ENCODE measurements at places on chromosomes 4 and X.

DNA sequence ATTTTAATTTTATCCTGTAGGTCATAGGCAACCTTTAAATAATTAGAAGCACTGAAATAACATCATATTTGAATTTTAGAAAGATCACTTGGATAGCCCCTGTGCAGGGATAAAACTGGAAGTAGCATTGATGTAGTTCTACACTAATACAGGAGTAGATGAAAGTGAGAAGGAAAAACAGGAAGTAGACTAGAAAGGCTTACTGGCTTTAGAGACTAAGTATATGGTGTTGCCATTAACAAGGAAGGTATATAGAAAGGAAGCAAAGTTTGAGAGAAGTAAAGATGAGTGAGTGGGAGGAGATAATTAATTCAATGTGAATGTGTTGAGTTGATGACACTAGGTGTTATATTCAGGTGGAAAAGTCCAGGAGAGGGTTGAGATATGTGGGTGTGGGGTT lies 73.1 kb upstream of the EPGN start:
- H3K4me1 ChIP-seq = no peaks in the 10 kb centered on the region
- H3K27me3 ChIP-seq = no peaks in the 10 kb centered on the region
- no peak overlapping the region for H3K27ac ChIP-seq
- H3K4me3 ChIP-seq = no peak overlapping the region

DNA sequence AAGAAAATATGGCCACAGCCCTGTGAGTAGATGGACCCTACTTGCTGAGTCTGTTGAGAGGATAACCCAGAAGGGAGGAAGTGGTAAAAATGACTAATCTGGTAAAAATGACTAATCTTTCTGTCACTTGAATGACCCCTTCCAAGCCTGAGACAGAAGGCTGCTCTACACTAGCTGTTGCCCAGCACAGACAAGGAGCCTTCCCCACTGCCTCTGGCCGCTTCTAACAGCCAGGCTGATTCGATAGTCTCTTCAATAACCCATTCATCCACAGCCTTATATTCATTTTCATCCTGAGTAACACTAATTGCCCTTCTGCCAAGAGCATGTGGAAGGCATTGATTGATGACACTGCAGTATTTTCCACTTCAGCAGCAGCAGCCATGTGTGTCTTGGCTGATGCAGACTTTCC lies 18.4 kb downstream of the MAGEB17 start:
- no peak overlapping the region for H3K27ac ChIP-seq
- no peak for DNase-seq
- no peak overlapping the region for H3K4me3 ChIP-seq
- H3K4me1 ChIP-seq = no peaks in the 10 kb centered on the region

GRCh38 chrX:41184312-41184711 lies 99.1 kb downstream of the USP9X start:
- no peaks in the 10 kb centered on the region for H3K4me1 ChIP-seq
- H3K4me3 ChIP-seq = no peak overlapping the region
- no peak for DNase-seq
- no peak overlapping the region for H3K27ac ChIP-seq
- H3K27me3 ChIP-seq = no peaks in the 10 kb centered on the region

DNA sequence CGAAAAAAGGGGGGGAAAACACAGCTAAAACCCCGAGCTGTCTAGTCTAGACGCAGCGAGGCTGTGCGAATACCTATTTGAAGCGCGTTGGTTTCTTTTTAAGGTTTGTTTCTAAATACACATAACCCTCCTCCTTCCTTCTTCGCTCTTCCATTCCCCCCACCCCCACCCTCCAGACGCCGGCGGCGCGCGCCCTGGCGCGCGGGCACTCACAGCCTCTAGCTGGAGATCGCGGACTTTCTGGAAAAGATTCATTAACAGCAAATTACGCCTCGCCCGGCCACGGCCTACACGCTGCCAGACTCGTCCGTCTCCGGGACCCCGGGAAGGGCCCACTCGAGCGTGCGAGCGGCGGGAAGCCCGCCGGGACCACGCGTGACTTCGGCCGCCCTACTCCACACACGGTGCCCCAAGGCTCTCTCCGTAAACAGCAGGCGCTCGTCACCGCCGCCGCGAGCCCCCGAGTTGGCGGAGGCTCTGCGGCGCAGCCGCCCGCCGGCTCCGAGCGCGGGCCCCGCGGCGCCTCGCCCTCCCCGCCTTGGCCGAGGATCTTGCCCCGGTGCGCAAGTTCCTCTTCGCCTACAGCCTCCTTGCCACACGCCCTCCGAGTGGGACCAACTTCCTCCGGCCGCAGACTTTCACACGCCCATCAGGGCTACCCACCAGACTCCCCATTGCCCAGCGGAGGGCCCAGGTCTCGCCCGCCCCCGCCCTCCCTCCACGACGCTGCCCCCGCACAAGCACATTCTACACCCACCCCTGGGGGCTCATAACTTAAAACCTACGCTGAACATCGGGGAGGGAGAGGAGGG lies 2.0 kb downstream of the BCOR start:
- H3K27ac ChIP-seq = peak overlapping the region; percentile 97
- no peak for DNase-seq
- peak overlapping the region; percentile 95 for H3K4me3 ChIP-seq
- no peaks in the 10 kb centered on the region for H3K4me1 ChIP-seq
- H3K27me3 ChIP-seq = no peaks in the 10 kb centered on the region

GRCh38 chrX:153884590-153884989 lies 1.4 kb downstream of the L1CAM start:
- H3K27ac ChIP-seq = no peak overlapping the region
- no peaks in the 10 kb centered on the region for H3K36me3 ChIP-seq
- no peak overlapping the region for H3K4me3 ChIP-seq
- peaks cover 10% of the 10 kb centered on the region for H3K4me1 ChIP-seq
- H3K27me3 ChIP-seq = no peaks in the 10 kb centered on the region

DNA sequence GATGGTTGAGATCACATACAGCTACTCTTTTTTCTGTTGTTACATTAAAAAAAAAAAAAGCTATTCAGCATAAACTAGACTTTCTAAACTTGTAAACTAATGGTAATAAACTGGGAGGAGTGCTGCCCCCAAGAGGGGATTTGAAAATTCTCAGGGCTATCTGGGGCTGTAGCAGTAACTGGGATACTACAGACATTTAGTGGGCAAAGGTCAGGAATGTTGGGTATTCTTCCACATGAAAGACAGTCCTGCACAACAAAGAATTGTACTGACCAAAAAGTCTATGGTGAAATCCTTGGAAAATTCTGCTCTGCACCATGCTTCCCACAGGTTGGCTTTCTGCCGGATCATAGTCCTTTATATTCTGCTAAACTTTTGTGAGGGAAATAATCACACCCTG lies 232.6 kb upstream of the BOD1L1 start:
- no peak overlapping the region for H3K27ac ChIP-seq
- no peaks in the 10 kb centered on the region for H3K4me1 ChIP-seq
- no peaks in the 10 kb centered on the region for H3K36me3 ChIP-seq
- no peaks in the 10 kb centered on the region for H3K27me3 ChIP-seq

DNA sequence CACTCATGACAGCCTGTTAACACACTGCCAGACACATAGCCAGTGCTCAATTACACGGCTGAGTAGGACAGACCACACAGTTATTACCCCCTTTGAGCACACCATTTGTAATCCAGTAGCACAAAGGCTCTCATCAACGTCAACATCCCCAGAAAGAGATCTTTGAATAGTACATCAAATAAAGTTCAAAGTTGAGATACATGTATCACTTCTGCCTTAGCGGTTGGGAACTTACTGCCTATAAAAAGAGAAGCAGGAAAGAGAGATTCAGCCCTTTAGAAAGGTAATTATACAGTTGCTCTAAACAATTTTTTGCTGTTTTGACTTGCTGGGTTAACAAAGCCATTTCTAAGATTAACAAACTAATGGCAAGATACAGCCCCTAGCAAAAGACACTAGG lies 16.2 kb downstream of the ANXA5 start:
- no peak overlapping the region for H3K4me3 ChIP-seq
- H3K36me3 ChIP-seq = peaks cover 90% of the 10 kb centered on the region
- H3K27ac ChIP-seq = no peak overlapping the region
- DNase-seq = no peak

DNA sequence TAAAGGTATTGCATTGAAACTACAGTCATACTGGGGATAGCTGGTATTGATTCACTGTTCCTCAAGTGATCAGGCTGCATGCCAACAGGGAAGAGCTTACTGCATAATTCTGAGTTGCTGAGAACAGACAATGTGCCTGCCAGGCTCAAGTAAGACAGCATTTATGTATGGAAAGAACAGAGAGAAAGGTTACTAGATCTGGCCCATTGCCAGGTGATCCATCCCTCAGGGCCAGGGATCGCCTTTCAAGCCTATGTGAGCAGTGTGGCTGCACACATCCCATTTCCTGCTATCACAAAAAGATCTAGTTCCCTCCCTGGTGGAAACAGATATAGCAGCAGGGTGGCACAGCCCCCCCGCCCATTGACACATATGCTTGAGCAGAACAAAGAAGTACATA lies 254.0 kb downstream of the TMA16 start:
- no peaks in the 10 kb centered on the region for H3K27me3 ChIP-seq
- no peaks in the 10 kb centered on the region for H3K4me1 ChIP-seq
- no peak overlapping the region for H3K4me3 ChIP-seq
- no peaks in the 10 kb centered on the region for H3K36me3 ChIP-seq
- DNase-seq = no peak
- H3K27ac ChIP-seq = no peak overlapping the region

- H3K36me3 ChIP-seq = peaks cover 43% of the 10 kb centered on the region
- H3K27me3 ChIP-seq = no peaks in the 10 kb centered on the region
- no peak overlapping the region for H3K4me3 ChIP-seq
- DNase-seq = no peak
- no peaks in the 10 kb centered on the region for H3K4me1 ChIP-seq
Observed at GRCh38 chrX:24215272-24215671, 65.7 kb downstream of the ZFX start.

GRCh38 chr4:17246656-17247055 lies 265.2 kb downstream of the QDPR start:
- H3K4me3 ChIP-seq = no peak overlapping the region
- no peaks in the 10 kb centered on the region for H3K27me3 ChIP-seq
- no peak for DNase-seq
- no peaks in the 10 kb centered on the region for H3K4me1 ChIP-seq
- no peaks in the 10 kb centered on the region for H3K36me3 ChIP-seq
- H3K27ac ChIP-seq = no peak overlapping the region

- H3K4me3 ChIP-seq = no peak overlapping the region
- no peaks in the 10 kb centered on the region for H3K27me3 ChIP-seq
- H3K36me3 ChIP-seq = no peaks in the 10 kb centered on the region
- H3K4me1 ChIP-seq = no peaks in the 10 kb centered on the region
Observed at GRCh38 chr4:27789773-27790172, 929.1 kb downstream of the STIM2 start.

DNA sequence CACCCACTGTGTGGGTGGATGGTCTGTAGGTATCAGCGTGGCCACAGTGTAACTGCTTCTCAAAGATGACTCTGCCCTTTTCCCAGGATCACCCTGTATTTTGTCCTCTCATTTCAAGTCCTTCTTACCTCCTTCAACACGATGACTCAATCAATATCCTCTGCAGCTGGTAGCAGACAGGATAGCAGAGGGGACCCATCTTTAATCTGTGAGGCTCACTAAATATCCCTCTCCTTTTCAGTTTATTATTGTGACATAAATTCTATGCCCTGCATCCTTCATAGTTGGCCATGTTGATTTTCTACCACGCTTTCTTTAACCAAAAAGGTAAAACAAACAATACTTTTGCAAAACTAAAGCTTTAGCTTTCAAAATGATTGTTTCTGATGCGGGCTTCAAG lies 9.6 kb upstream of the MEPE start:
- no peaks in the 10 kb centered on the region for H3K36me3 ChIP-seq
- no peak overlapping the region for H3K27ac ChIP-seq
- H3K27me3 ChIP-seq = no peaks in the 10 kb centered on the region
- H3K4me1 ChIP-seq = no peaks in the 10 kb centered on the region
